ENCODE measurements at places on chromosomes 6 and 20. TPM values are rescaled to one million over a fixed set of nuclear protein-coding genes. Genes with fewer than 3 reads are reported as not detected.

- peaks cover 23% of the 10 kb centered on the region for H3K4me1 ChIP-seq
- H3K27ac ChIP-seq = no peak overlapping the region
- no peak for DNase-seq
- no peaks in the 10 kb centered on the region for H3K27me3 ChIP-seq
These were observed 24.4 kb upstream of the PRND start for GRCh38 chr20:4697189-4697830.

VARS1 gene
- 150 TPM for total RNA-seq

GRCh38 chr20:59117526-59117925 is 46.1 kb upstream of the ZNF831 start:
- peaks cover 9% of the 10 kb centered on the region for H3K36me3 ChIP-seq
- DNase-seq = no peak
- H3K4me3 ChIP-seq = no peak overlapping the region
- no peak overlapping the region for H3K27ac ChIP-seq
- no peaks in the 10 kb centered on the region for H3K27me3 ChIP-seq

GRCh38 chr20:33833333-33833732 is 22.2 kb downstream of the CHMP4B start:
- H3K27ac ChIP-seq = no peak overlapping the region
- DNase-seq = no peak
- H3K4me3 ChIP-seq = no peak overlapping the region
- H3K36me3 ChIP-seq = peaks cover 33% of the 10 kb centered on the region

- H3K4me1 ChIP-seq = peaks cover 2% of the 10 kb centered on the region
- H3K27ac ChIP-seq = no peak overlapping the region
- no peak overlapping the region for H3K4me3 ChIP-seq
- no peaks in the 10 kb centered on the region for H3K36me3 ChIP-seq
- peaks cover 27% of the 10 kb centered on the region for H3K27me3 ChIP-seq
These were observed 4.2 kb downstream of the KCNK17 start for GRCh38 chr6:39309942-39310531.

ZSCAN23 gene
- total RNA-seq = 1.6 TPM

DNA sequence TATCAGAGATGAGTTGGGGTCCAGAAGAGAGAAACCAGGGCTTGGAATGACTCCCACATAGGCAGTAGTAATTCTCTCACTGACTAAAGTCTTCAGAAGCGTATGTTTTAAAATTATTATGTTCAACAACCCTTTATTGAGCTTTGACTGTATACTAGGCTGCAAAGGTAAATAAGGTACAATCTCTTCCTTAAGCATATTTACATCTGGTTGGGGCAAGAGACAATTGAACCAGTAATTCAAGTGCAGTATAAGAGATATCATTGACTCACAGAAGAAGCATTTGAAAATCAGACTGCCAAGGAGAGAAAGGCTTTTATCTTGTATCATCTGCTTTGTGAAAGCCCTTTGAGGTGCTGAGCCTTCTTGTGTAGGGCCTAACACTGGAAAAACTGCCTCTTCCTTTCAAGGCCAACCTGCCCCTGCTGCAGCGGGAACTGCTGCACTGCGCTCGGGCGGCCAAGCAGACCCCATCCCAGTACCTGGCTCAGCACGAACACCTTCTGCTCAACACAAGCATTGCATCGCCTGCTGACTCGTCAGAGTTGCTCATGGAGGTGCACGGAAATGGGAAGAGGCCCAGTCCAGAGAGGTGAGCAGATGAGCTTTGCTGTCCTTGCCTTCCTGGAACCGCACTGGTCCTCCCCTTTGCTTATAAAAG is 39.3 kb upstream of the C20orf144 start:
- no peaks in the 10 kb centered on the region for H3K27me3 ChIP-seq
- peaks cover 13% of the 10 kb centered on the region for H3K4me1 ChIP-seq
- no peak overlapping the region for H3K27ac ChIP-seq
- peaks cover 16% of the 10 kb centered on the region for H3K36me3 ChIP-seq
- no peak for DNase-seq

- no peaks in the 10 kb centered on the region for H3K27me3 ChIP-seq
- no peak overlapping the region for H3K4me3 ChIP-seq
- peaks cover 4% of the 10 kb centered on the region for H3K4me1 ChIP-seq
- peaks cover 26% of the 10 kb centered on the region for H3K36me3 ChIP-seq
- peak; percentile 32 for DNase-seq
These were observed 23.5 kb downstream of the CEP250 start for GRCh38 chr20:35478804-35479472.

KCNB1 gene
- total RNA-seq = not detected

DNA sequence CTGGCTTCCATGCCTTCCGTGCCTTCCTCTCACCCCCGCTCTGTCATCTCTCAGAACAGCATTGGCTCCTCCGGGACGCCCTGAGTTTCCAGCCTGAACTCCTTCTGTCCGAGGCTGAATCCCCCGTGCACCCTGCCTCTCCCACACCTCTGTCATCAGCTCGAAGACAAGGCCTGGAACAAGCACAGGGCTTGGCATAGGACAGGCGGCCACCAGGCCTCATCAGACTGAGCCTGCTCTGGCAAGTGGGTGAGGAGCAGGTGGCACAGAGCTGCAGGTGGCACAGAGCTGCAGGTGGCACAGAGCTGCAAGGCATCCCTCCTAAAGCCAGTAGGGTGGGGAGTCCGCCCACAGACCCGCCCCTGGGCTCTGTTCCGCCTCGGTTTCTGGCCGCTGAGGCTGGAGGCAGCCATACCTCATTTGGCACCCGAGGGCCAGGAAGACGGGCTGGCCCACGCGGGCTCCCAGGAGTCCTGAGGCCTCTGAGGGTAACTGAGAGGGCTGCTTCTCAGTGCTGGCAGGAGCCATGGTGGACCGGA is 60.2 kb downstream of the EZR start:
- no peak overlapping the region for H3K4me3 ChIP-seq
- H3K4me1 ChIP-seq = peaks cover 3% of the 10 kb centered on the region
- no peak for DNase-seq
- no peak overlapping the region for H3K27ac ChIP-seq

GRCh38 chr6:8157839-8158238 is 55.5 kb upstream of the EEF1E1 start:
- H3K36me3 ChIP-seq = no peaks in the 10 kb centered on the region
- peaks cover 16% of the 10 kb centered on the region for H3K27me3 ChIP-seq
- H3K4me1 ChIP-seq = no peaks in the 10 kb centered on the region
- H3K4me3 ChIP-seq = no peak overlapping the region
- no peak for DNase-seq
- H3K27ac ChIP-seq = no peak overlapping the region

DNA sequence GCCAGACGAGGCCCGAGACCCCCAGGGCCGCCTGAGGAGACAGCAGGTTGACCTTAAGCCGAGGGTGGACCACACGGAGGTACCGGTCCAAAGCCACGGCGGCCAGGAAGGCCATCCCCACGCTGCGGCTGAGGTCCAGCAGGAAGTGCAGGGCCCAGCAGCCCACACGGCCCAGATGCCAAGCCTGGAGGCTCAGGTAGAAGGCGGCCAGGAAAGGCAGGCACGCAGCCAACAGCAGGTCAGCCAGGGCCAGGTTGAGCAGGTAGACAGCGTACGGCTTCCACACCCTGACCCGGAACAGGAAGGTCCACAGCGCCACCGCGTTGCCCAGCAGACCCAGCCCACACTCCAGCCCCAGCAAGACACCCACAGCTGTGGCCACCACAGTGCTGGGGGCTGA is 366 bp downstream of the GPR31 start:
- no peak overlapping the region for H3K27ac ChIP-seq
- H3K4me3 ChIP-seq = no peak overlapping the region
- H3K4me1 ChIP-seq = peaks cover 14% of the 10 kb centered on the region
- no peak for DNase-seq

MEI4 gene
- not detected for total RNA-seq

DNA sequence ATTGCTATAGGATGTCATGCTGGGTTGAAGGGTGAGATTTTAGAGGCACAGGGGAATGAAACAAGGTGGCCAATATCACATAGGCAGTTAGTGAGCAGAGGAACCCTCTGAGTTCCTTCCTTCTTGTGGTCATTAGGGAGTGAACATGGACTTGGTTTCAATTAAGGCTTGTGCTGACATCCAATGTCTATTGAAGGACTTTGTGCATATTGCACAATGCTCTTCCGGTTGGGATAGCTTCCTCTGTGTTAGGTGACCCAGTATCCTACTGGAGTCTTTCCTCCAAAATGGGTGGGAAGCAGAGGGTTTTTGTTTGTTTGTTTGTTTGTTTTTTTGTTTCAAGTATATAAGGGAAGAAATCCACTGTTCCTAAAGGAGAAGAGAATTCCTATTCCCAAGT is 98.5 kb downstream of the HDGFL1 start:
- H3K36me3 ChIP-seq = no peaks in the 10 kb centered on the region
- no peaks in the 10 kb centered on the region for H3K4me1 ChIP-seq
- no peaks in the 10 kb centered on the region for H3K27me3 ChIP-seq
- H3K27ac ChIP-seq = no peak overlapping the region

DNA sequence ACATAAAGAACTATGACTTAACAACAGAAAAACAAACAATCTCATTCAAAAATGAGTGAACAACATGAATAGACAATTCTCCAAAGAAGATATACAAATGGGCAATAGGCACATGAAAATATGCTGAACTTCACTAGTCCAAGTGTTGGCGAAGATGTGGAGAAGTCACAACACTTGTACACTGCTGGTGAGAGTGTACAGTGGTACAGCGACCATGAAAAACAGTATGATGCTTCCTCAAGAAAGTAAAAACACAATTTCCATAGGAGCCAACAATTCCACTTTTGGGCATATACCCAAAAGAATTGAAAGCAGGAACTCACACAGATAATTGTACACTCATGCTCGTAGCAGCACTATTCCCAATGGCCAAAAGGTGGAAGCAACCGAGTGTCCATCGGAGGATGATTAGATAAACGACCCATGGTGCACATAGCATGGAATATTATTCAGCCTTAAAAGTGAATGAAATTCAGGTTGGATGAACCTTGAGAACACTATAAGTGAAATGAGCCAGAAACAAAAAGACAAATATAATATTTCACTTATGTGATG is 6.6 kb downstream of the HLA-F start:
- no peak overlapping the region for H3K4me3 ChIP-seq
- H3K4me1 ChIP-seq = peaks cover 71% of the 10 kb centered on the region
- no peaks in the 10 kb centered on the region for H3K27me3 ChIP-seq
- no peak for DNase-seq
- no peak overlapping the region for H3K27ac ChIP-seq
- H3K36me3 ChIP-seq = peaks cover 35% of the 10 kb centered on the region

DNA sequence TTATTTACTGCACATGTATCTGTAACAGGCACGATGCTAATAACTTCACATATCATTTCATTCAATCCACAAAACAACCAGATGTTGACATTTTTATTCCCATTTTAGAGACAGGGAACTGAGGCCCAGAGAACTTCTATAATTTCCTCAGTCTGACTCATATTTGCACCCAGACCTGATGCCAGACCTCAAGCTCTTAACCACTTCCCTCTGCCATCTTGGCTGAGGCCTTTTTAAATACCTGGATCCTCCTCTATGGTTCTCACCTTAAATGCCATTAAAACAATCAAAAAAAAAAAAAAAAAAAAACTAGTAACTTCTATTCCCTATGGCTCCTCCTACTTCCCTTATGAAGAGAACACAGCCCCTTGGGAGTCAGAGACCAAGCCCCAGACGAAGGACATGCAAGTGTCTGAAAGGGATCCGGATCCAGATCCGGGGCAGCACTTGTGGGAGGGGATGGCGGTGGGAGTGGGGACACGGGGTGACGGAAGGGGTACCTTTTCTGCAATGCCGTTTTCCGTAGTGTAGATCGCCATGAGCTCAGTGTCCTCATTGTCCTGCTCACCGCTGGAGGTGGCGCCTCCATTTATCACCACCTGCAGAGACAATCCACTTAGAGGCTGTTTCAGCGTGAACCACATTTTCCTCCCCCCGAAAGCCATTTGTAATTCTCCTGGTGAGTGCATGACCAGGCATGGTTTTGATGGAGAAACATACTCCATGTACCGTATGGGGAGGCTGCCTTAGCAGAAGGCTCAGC is 88.7 kb downstream of the SLC23A2 start:
- peaks cover 18% of the 10 kb centered on the region for H3K36me3 ChIP-seq
- H3K27ac ChIP-seq = no peak overlapping the region
- DNase-seq = peak; percentile 24
- peaks cover 11% of the 10 kb centered on the region for H3K4me1 ChIP-seq
- no peaks in the 10 kb centered on the region for H3K27me3 ChIP-seq

GRCh38 chr6:170092826-170093225 is 198.1 kb downstream of the DLL1 start:
- no peaks in the 10 kb centered on the region for H3K27me3 ChIP-seq
- peaks cover 2% of the 10 kb centered on the region for H3K36me3 ChIP-seq
- DNase-seq = no peak
- H3K27ac ChIP-seq = no peak overlapping the region

- peaks cover 57% of the 10 kb centered on the region for H3K4me1 ChIP-seq
- no peaks in the 10 kb centered on the region for H3K36me3 ChIP-seq
- peak overlapping the region; percentile 77 for H3K27ac ChIP-seq
- peak; percentile 70 for DNase-seq
- H3K4me3 ChIP-seq = peak overlapping the region; percentile 93
These were observed 773 bp downstream of the SMAP1 start for GRCh38 chr6:70668499-70668812.

TMEM14C gene
- 60.1 TPM for total RNA-seq

DNA sequence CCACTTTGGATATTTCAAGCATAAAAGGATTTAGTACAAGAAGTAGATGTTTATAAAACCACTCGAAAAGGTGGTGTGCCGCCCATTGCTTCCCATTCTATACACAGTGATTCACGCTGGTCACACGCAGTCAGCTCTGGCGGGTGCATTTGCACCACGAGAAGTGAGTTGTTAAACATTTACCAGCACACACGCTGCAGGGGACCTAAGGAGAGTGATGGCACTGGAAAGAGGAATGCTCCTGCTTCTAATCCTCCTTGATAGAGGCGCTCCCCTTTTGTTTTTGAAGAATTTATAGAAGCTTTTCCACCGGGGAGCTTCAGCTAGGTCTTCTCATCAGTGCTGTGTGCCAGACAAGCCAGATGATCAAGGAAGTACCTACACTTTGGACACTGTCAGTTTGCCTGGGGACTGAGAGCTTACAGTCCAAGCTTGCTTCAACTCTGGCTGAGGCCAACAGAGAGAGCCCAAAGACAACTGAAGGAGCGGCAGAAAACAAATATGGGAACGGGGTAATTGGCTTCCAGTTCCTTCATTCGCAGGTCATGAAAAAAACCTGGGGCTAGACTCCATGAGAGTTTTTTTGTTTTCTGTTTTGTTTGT is 31.2 kb downstream of the MUC22 start:
- H3K4me3 ChIP-seq = no peak overlapping the region
- no peaks in the 10 kb centered on the region for H3K36me3 ChIP-seq
- H3K4me1 ChIP-seq = peaks cover 2% of the 10 kb centered on the region
- DNase-seq = no peak
- H3K27ac ChIP-seq = no peak overlapping the region

DNA sequence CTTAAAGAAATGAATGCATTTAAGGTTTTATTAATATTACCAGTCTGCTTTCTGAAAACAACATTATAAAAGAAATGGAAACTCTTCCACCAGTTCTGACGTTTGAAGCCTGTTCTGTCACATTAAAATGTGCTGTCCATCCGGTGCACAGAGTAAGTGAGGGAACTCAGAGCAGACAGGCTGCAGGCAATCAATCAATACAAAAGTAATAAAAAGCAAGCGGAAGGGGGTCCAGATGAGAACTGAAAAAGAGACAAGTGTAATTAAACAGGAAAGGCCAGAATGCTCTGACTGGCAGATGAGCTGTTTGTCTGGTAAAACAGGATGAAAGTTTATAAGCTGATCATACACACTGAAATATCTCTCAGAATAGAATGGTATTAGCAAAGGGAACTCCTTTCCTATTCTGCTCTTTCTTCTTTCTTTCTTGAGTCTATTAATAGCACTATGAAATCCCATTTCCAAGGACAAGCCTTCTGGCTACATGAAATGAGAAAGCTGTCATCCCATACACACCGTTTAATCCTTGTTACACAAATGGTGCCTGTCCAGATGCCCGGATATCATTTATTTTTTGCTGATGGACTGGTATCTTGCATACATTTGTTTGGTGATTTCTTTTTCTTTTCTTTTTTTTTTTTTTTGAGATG is 94.3 kb downstream of the RAMACL start:
- no peak overlapping the region for H3K27ac ChIP-seq
- no peak for DNase-seq
- H3K4me3 ChIP-seq = no peak overlapping the region
- peaks cover 10% of the 10 kb centered on the region for H3K36me3 ChIP-seq
- H3K4me1 ChIP-seq = peaks cover 27% of the 10 kb centered on the region
